Activated T-cell treated with anti-CD3 and anti-CD28 coated beads, Interleukin-2, amount 50 U/mL, for 72 hours (primary cell): ENCODE measurements at places on chromosomes 5 and 9.

DNA sequence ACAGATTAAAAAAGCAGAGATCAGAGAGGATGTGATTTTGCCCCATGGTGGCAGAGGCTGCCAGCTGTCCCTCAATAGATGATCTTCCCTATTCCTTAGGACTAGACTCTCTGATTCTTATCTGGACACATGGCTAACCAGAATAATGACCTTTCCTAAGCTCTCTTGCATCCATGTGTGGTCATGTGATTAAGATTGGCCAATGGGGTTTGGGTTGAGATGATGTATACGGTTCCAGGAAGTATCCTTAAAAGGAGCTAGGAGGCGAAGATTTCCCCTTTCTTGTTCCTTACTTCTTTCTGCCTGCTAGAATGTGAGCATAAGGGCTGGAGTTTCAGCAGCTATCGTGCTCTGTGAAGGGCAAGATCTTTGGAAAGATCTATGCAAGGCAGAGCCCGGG lies 39.8 kb downstream of the FOXI1 start:
- no peak overlapping the region for H3K27ac ChIP-seq
- no peaks in the 10 kb centered on the region for H3K36me3 ChIP-seq
- no peak overlapping the region for H3K4me3 ChIP-seq
- no peaks in the 10 kb centered on the region for H3K4me1 ChIP-seq
- H3K27me3 ChIP-seq: peaks cover 6% of the 10 kb centered on the region

DNA sequence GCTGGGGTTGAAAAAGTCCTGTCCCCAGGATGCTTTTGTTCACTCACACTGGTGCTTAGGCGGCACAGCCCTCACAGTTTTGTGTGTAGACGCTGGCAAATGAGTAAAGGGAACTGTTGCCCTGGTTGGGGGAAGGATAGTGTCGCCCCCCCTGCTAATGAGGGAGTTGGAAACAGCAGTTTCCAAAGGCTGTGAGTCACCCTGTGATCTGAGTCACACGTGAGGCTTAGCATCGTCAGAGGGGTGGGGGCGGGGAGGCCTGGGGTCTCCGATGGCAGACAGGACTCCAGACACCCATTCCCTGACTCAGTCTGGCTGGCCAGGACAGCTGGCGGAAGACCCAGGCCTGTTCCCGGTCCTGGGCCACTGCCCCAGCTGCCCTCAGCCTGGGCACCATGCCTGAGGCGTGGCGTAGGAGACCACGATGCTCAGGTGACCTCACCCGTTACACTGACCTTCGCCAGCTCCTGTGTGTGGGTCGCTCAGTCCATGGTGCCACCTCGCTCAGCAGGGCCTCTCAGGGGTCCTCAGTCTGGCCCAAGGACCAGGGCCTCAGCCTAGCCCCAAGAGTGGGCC lies 2.9 kb downstream of the DNAJB5 start:
- DNase-seq: peak; percentile 61
- H3K27me3 ChIP-seq: no peaks in the 10 kb centered on the region
- H3K4me1 ChIP-seq: peaks cover 72% of the 10 kb centered on the region
- peaks cover 4% of the 10 kb centered on the region for H3K36me3 ChIP-seq
- H3K4me3 ChIP-seq: peak overlapping the region; percentile 35
- peak overlapping the region; percentile 82 for H3K27ac ChIP-seq

GRCh38 chr5:72818866-72819534 lies 2.5 kb downstream of the TNPO1 start:
- H3K27ac ChIP-seq: no peak overlapping the region
- peak; percentile 64 for DNase-seq
- H3K4me1 ChIP-seq: peaks cover 31% of the 10 kb centered on the region
- H3K4me3 ChIP-seq: peak overlapping the region; percentile 50

GRCh38 chr9:23541976-23542375 lies 284.1 kb downstream of the ELAVL2 start:
- H3K36me3 ChIP-seq: no peaks in the 10 kb centered on the region
- H3K27me3 ChIP-seq: peaks cover 16% of the 10 kb centered on the region
- no peak overlapping the region for H3K4me3 ChIP-seq
- H3K27ac ChIP-seq: no peak overlapping the region
- no peaks in the 10 kb centered on the region for H3K4me1 ChIP-seq
- DNase-seq: no peak

- no peak for DNase-seq
- H3K36me3 ChIP-seq: no peaks in the 10 kb centered on the region
- H3K4me1 ChIP-seq: peaks cover 10% of the 10 kb centered on the region
- peaks cover 31% of the 10 kb centered on the region for H3K27me3 ChIP-seq
Observed at GRCh38 chr9:96587338-96588315, 32.0 kb downstream of the CDC14B start.

- peaks cover 7% of the 10 kb centered on the region for H3K27me3 ChIP-seq
- DNase-seq: no peak
- peaks cover 7% of the 10 kb centered on the region for H3K4me1 ChIP-seq
Observed at GRCh38 chr9:76216161-76216649, 178.0 kb downstream of the RFK start.

DNA sequence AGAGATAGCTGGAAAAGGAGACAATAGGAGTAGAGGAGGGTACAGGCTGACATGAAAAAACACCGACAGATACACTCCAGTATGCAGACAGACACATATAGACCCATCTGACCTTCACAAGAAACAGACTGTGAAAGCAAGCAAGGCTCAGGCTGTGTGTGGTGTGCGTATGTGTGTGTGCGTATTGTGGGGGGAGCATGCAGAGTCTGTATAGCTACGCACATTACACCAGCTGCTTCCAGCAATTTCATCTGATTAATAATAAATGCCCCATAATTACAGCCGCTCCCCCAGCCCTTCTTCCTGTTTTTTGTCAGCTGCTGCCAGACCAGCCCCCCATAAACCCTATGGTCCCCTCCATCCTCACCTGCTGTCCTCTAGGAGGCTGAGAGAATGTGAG lies 6.7 kb downstream of the CNTFR start:
- H3K4me3 ChIP-seq: no peak overlapping the region
- no peak overlapping the region for H3K27ac ChIP-seq
- no peak for DNase-seq
- H3K27me3 ChIP-seq: peaks cover 85% of the 10 kb centered on the region
- H3K36me3 ChIP-seq: no peaks in the 10 kb centered on the region

DNA sequence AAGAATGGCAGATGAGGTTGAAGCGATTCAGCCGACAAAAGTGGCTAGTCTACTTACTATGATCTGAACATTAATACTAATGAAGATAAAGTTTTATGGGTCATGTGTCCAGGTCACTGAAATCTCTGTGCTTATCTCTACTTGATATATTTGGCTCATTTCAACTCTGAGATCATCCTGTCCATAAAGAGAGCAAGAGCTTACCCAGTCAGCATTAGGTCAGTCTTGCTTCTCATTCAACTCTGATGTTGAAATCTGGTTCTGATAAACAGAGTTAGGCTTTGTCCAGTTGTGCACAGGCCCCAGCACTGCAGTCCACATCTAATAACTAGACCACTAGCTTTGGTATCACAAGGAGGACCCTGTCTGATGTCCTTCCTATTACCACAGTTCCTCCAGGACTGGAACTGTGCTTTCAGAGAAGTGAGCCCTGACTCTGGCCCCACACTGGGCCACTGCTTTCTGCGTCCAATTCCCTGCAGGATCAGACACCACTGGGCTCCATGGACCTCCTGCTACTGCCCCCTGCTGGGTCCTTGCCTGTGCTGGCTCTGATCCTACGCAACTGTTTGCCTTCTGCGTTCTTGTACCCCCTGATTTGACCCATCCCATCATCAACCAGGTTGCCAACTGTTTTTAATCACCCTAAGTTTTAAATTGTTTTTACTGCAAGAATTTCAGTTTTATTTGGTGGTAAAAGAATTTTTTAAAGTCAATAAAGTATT lies 23.7 kb upstream of the FAM120A start:
- H3K27me3 ChIP-seq: peaks cover 23% of the 10 kb centered on the region
- no peak overlapping the region for H3K4me3 ChIP-seq
- peak; percentile 5 for DNase-seq

GRCh38 chr9:23736293-23736692 lies 89.7 kb downstream of the ELAVL2 start:
- H3K4me3 ChIP-seq: no peak overlapping the region
- DNase-seq: no peak

- H3K4me3 ChIP-seq: no peak overlapping the region
- no peaks in the 10 kb centered on the region for H3K4me1 ChIP-seq
- no peak for DNase-seq
- peaks cover 1% of the 10 kb centered on the region for H3K36me3 ChIP-seq
- no peaks in the 10 kb centered on the region for H3K27me3 ChIP-seq
Observed at GRCh38 chr5:91794856-91795548, 411.9 kb upstream of the ARRDC3 start.

GRCh38 chr5:81422671-81423070 lies 28.7 kb upstream of the ACOT12 start:
- H3K4me1 ChIP-seq: peaks cover 41% of the 10 kb centered on the region
- no peaks in the 10 kb centered on the region for H3K27me3 ChIP-seq
- H3K4me3 ChIP-seq: no peak overlapping the region
- H3K27ac ChIP-seq: peak overlapping the region; percentile 31
- no peak for DNase-seq
- H3K36me3 ChIP-seq: no peaks in the 10 kb centered on the region

- DNase-seq: no peak
- no peak overlapping the region for H3K4me3 ChIP-seq
- H3K27ac ChIP-seq: no peak overlapping the region
- no peaks in the 10 kb centered on the region for H3K36me3 ChIP-seq
Observed at GRCh38 chr9:2526071-2526828, 95.3 kb upstream of the VLDLR start.

DNA sequence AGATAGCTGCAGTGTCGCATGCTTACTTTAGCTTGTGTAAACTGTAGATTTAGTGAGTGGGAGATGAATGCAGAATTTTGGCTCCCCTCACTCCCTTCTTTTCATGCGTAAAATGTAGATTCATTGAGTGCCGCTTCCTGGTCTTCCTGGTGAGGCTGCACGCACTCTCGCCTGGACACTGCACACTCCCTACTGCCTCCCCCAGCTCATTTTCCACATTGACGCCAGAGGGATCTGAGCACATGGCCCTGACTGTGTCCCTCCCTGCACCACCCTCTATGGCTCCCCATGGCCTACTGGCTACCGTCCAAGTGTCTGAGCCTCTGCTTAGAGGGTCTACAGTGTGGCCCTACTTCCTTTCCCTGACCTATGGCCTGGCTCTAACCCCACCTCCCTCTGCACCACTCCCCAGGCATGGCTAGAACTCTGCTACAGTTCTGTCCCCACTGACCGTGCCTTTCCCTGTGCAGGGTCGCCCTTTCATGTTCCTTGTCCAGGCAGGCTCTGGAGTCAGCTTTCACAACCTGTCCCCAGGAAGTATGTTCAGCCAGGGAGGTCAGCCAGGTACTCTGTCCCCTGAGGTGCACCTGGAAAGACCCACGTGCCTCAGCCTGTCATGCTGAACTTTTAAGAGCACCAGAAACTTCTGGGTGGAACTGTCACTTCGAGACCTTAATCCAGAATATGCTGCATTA lies 160.6 kb downstream of the COL23A1 start:
- no peaks in the 10 kb centered on the region for H3K4me1 ChIP-seq
- no peaks in the 10 kb centered on the region for H3K27me3 ChIP-seq
- DNase-seq: no peak
- H3K4me3 ChIP-seq: no peak overlapping the region

DNA sequence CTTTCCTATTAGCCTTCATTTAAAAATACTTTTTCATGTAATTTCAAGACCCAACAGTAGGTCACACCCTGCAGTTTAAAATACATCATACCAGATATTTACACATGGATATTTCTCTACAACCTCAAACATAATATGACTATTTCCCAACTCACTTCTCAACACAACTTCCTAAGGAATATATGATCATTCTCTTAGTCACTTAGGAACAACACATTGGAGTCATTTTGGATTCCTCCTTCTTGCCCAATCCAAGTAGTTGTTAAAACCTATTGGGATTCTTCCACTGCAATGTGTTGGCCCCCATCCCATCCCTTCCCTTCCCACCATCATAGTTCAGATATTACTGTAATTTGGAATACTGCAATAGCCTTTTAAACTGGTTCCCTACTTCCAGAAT lies 145.5 kb downstream of the DCP2 start:
- no peaks in the 10 kb centered on the region for H3K27me3 ChIP-seq
- DNase-seq: no peak
- H3K27ac ChIP-seq: no peak overlapping the region
- H3K4me1 ChIP-seq: no peaks in the 10 kb centered on the region
- no peaks in the 10 kb centered on the region for H3K36me3 ChIP-seq

- H3K4me1 ChIP-seq: no peaks in the 10 kb centered on the region
- DNase-seq: no peak
- H3K27me3 ChIP-seq: no peaks in the 10 kb centered on the region
- no peak overlapping the region for H3K4me3 ChIP-seq
Observed at GRCh38 chr9:128385496-128386460, 14.6 kb downstream of the URM1 start.

GRCh38 chr5:142176255-142176654 lies 67.7 kb downstream of the NDFIP1 start:
- H3K27me3 ChIP-seq: no peaks in the 10 kb centered on the region
- no peak overlapping the region for H3K4me3 ChIP-seq
- no peak for DNase-seq
- H3K36me3 ChIP-seq: no peaks in the 10 kb centered on the region

DNA sequence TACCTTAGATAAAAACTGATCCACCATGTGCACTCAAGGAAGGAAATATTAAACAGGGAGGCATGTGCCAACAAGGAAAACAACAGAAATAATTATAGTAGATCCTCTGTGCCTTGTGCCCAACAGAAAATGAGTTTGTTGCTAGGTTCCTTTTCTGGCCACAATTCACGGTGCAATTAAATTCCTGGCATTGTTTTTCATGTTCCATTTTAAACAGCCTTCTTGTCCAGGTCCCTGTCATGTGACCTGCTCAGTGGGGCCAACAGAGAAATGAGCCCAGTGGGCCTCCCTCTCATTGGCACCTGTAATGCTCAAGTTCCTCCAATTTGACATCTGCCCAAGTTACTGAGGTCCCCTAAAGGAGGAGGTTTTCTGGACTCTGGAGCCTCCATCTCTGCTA lies 56.5 kb downstream of the SPOCK1 start:
- no peak for DNase-seq
- H3K4me3 ChIP-seq: no peak overlapping the region
- no peak overlapping the region for H3K27ac ChIP-seq
- H3K4me1 ChIP-seq: no peaks in the 10 kb centered on the region
- no peaks in the 10 kb centered on the region for H3K36me3 ChIP-seq

- H3K4me1 ChIP-seq: no peaks in the 10 kb centered on the region
- no peak overlapping the region for H3K4me3 ChIP-seq
- no peak overlapping the region for H3K27ac ChIP-seq
- DNase-seq: no peak
- H3K36me3 ChIP-seq: no peaks in the 10 kb centered on the region
Observed at GRCh38 chr9:79256691-79257213, 315.0 kb upstream of the TLE4 start.

DNA sequence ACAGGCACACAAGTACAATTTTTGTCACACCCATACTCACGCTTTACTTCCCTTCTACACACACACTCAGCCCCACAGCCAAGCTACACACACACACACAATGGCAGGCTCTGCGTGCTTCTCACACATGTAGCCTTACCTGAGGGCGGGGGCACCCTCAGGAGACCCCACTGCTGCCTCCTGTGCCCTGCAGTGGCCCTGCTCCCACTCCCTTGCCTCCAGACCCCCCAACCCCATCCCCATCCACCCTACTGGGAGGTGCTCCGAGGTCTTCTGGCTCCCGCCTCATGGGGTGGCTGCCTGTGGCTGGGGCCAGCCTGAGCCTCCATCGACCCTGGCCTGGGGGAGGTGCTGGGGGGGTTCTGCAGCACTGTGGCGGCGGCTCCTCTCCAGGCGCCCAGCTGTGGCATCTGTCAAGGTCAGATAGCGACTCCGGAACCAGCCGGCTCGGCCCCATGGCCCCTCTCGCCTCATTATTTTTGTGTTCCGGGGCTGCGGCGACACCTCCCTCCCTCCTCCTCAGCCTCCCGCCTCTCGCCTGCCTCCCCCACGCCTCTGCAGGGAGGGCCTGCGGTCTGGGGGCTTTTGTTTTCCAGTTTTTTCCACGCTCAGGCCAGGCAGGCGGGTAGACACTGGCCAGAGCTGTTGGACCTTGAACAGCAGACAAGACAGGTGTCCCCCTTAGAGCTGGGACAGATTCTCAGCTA lies 21.7 kb downstream of the CXXC5 start:
- H3K4me3 ChIP-seq: peak overlapping the region; percentile 15
- H3K27me3 ChIP-seq: peaks cover 8% of the 10 kb centered on the region
- H3K36me3 ChIP-seq: no peaks in the 10 kb centered on the region
- H3K27ac ChIP-seq: no peak overlapping the region
- peaks cover 33% of the 10 kb centered on the region for H3K4me1 ChIP-seq
